ENCODE measurements at places on chromosomes 11 and 22. TPM values are rescaled to one million over a fixed set of nuclear protein-coding genes. Genes with fewer than 3 reads are reported as not detected.

The DERL3 gene
- total RNA-seq: 0.60 TPM

The CARS1 gene
- 59.1 TPM for total RNA-seq

The NRXN2 gene
- total RNA-seq: 0.22 TPM

The IFITM1 gene
- total RNA-seq: 0.56 TPM

The SPON1 gene
- total RNA-seq: not detected

The RFPL2 gene
- total RNA-seq: 0.13 TPM

The LDHAL6A gene
- not detected for total RNA-seq

The TYR gene
- not detected for total RNA-seq

The JAML gene
- total RNA-seq: not detected

The MRGPRX3 gene
- not detected for total RNA-seq

The AMOTL1 gene
- total RNA-seq: 8.4 TPM

The BLID gene
- not detected for total RNA-seq

The NLRP14 gene
- not detected for total RNA-seq

The CCDC188 gene
- not detected for total RNA-seq
